ENCODE measurements at places on chromosomes 3 and 15.

- DNase-seq = no peak
Observed at GRCh38 chr3:20846832-20847231, 660.8 kb upstream of the SGO1 start.

- DNase-seq = no peak
Observed at GRCh38 chr3:32890420-32891276, 60.8 kb upstream of the CCR4 start.

- no peak for DNase-seq
Observed at GRCh38 chr3:4633078-4634004, 140.2 kb downstream of the ITPR1 start.

GRCh38 chr3:84077479-84077878 is 881.3 kb upstream of the CADM2 start:
- DNase-seq = no peak

DNA sequence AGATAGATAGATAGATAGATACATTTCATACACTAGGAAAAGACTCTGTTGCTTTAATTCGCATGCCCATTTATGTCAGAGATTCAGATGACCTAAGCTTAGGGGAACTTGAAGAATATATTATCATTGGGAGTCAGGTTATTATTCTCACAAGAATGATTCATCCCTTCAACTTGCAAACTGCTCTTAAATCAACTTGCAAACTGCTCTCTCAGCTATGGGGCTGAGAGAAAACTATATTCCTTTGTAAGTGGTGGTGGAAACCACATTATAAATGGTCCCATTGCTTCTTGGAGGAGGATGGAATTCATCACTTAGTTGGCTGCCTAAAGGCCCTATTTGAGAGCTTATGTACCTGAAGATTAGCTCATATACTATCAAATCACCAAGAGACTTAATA is 160.9 kb upstream of the STAC start:
- no peak for DNase-seq

- no peak for DNase-seq
Observed at GRCh38 chr3:59573911-59574310, 524.1 kb upstream of the CFAP20DC start.

- no peak for DNase-seq
Observed at GRCh38 chr3:175266478-175266877, 407.3 kb downstream of the NAALADL2 start.

DNA sequence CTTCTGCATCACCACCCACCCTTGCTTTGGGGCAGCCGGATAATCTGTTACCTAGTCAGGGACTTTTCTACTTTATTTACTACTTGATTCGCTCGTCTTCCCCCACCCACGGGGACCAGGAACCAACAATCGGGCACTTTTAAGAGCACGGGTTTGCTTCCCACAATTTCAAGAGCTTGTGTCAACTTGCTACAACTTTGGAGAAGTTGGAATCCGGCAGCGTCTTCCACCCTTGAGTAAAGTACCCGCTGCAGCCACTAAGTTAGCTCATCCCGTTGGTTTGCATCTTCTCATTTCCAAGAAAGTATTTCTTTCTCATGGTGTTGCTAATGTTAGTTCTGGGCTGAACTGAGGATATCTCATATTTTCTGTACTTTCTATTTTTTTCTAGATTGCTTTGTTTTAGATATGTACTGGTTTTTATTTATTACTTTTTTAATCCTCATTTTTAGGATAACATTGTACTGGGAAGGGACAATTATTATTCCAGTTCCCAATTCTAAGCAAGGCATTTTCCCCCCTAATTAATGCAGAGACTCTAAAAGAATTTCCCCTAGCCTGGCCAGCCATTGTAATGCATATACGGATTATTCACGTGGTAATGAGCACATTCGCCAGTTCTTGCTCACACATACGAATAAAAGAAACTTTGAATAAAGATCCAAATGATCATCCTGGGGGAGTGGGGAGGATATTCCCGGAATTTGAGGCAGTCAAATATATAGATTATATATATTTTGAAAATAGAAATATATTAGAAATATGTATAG is 4.0 kb downstream of the SOX2 start:
- DNase-seq = no peak

DNA sequence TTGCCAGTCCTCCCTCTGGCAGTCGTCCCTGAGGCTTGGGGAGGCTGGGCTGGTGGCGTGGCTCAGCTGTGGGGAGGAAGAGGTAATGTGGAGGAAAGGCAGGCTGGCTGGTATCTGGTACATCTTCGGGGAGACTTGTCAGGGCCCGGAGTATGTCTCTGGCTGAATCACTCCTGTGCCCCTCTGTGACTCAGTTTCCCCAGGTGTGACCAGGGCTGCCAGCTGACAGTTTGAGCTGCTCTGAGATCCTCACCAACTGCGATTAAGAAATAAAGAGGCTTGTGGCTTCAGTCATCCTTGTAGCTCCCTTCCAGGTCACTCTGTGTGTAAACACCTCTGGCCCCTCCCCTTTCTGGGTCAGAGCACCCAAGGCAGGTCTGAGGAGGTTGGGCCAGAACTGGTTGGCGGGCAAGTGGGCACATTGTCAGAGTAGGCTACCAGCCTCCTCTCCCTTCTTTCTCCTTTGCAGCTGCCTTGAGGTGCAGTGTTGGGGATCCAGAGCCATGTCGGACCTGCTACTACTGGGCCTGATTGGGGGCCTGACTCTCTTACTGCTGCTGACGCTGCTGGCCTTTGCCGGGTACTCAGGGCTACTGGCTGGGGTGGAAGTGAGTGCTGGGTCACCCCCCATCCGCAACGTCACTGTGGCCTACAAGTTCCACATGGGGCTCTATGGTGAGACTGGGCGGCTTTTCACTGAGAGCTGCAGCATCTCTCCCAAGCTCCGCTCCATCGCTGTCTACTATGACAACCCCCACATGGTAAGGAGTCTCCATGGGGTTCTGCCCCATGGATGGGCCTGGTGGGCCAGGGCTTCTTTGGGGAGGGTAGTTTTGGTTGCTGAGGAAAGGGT is 3.0 kb downstream of the TEX264 start:
- peak; percentile 60 for DNase-seq

DNA sequence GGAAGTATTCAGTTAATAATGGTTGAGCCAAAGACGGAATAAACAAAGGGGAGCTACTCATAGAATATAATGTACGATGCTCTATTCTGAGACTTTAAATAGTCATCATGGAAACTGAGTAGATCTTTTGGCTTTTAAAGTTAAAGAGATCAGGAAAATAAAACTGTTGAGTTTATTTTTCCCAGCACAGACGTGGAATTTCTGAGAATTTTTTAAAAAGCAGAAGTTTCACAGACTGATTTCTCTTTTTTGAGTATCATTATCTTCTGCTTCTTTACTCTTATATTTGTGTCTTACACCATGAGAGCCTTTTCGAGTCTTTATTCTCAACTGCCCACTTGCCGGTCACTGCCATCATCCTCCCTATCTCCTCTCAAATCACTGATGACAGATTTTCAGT is 13.2 kb downstream of the P2RY14 start:
- DNase-seq = no peak

DNA sequence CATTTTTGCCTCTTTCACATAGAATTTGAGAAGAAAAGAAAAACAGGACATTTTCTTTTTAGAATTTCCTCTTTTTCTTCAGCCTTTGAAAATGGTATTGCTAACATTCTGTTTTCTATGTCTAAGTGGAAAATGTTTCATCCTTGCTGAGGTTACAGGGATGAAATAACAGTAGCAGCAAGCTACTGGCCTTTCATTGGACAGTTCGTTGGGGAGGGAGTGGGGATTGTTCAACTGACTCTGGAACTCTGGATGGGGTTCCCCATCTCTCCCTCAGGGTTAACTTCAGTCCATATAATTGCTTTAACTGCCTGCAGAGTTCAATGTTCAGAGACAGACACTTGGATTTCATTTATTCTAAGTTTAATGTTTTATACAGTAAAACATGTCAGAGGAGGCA is 346.0 kb downstream of the NLGN1 start:
- no peak for DNase-seq

All from activated naive CD4-positive, alpha-beta T cell treated with anti-CD3 and anti-CD28 coated beads, Interleukin-2, amount 50 U/mL, for 72 hours (primary cell).